ENCODE measurements at places on chromosomes 5 and 9.

GRCh38 chr9:110615498-110615897 is 36.0 kb upstream of the SVEP1 start:
- DNase-seq: no peak

- no peak for DNase-seq
Measured at GRCh38 chr5:140216478-140217074, 41.6 kb downstream of the CYSTM1 start.

GRCh38 chr5:87210743-87211142 is 56.9 kb upstream of the RASA1 start:
- no peak for DNase-seq

DNA sequence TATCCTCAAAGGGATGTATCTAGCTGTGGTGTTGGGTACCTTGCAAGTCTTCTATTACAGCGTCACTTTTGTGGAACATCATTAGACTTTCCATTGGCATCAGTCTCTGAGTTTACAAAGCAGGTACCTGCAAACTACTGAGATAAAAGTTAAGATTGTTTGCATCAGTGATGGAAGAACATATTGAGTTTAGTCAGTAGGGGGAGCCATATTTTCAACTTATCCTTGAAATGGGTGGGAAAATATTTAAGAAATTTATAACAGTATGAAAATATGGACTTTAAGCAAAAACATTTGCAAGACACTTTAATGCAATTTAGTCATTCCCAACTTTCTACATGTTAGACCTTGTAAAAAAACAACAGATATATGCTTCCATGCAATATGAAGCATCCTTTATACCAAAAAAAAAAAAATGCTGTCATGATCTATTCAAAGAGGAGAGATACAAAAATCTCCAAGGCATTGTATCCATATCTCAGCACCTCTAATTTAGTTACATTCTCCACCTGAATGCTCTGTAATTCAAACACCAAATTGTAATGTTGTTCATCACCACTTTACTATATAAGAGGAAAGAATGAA is 98.6 kb upstream of the ADAMTS19 start:
- DNase-seq: no peak

- no peak for DNase-seq
Measured at GRCh38 chr9:14030375-14031059, 283.4 kb downstream of the NFIB start.

DNA sequence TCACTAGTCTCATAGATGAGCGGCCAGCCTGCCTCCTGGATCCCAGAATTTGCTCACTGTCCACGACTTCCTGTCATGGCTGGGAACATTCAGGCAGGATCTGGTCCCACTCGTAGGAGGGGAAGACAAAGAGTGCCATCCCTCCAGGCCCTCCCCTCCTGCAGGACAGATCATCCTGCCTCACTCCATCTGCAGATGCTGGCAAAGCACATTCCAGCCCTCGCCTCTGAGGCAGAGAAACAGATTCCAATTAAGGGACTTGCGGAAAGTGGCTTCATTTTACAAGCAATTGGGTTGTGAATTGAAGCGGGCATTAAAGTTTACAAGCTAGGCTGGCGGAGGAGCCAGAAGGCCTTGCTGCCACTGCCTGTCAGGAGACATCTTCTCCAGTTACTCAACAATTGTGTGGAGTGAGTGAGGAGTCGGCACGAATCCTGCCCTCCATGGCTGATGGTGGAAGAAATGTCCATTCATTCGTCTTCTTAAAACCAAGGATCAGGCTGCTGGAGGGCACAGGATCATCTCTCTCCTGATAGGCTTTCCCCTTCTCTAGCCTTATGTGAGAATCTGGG is 41.8 kb upstream of the KCNMB1 start:
- DNase-seq: no peak

GRCh38 chr5:3604501-3604900 is 8.9 kb downstream of the IRX1 start:
- no peak for DNase-seq

GRCh38 chr5:43256261-43256966 is 56.8 kb downstream of the HMGCS1 start:
- no peak for DNase-seq

All from NCI-H1092 (cell line).